ENCODE measurements at places on chromosomes 3 and 15.

- peak; percentile 80 for DNase-seq
Observed at GRCh38 chr15:68278595-68279405, 1.3 kb downstream of the FEM1B start.

GRCh38 chr3:16329826-16330129, 64.8 kb downstream of the OXNAD1 start:
- peak; percentile 97 for DNase-seq

GRCh38 chr3:21484828-21485144, 266.2 kb downstream of the ZNF385D start:
- DNase-seq, result no peak

- peak; percentile 32 for DNase-seq
Observed at GRCh38 chr3:89628856-89629670, 521.6 kb downstream of the EPHA3 start.

GRCh38 chr15:28960979-28961378, 75.2 kb downstream of the APBA2 start:
- no peak for DNase-seq

DNA sequence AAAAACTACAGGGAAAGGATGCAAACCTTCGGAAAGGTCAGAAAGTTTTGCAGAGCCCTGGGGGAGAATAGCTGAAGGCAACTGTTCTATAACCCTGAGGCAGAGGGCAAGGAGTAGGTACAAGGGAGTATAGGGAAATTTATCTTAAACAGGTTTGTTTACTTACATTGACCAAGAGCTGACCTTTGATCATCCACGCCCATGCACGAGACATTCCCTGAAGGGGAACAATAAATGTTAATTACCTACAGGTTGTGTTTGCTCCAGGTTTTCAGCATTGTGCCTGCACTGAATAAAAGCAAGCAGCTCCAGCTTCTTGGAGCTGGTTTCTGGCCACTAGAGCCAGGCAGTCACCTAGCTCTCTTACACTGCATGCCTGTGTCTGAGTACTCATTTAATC, 524.5 kb upstream of the TGFBR2 start:
- no peak for DNase-seq

- DNase-seq, result no peak
Observed at GRCh38 chr3:65999606-66000005, 39.1 kb downstream of the MAGI1 start.

DNA sequence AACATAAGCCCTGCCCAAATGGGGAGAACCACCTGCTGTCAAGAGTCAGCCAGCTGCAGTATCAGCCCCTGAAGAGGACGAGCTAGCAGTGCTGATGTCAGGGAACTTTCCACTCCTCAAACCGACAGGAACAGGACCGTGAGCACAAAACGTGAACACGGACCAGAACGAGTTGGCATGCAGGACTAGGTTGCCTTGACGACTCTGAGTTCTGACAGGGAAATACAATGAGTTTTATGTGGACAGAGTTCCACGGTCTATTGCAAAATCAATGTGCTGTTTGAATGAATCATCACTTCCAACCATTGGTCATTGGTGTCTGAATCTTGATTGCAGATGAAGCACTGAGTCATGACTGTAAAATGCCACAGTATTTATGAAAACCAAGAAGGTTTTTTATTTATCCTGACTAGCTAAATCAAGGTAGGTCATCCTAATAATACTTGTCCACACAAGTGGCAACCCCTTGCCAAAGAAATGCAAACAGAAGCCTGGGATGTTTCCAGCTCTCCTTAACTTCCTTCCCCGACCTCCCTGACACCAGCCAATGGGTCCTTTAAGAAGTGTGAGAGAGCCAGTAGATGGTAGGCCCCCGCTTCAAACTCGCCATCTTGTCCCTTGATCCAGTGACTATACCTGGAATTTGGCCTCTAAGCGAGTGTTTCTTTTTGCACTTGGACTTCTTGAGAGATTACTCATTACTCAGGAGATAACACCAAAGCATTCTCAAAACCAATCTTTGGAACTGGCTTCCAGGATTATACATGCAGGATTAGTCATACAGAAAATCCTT, 119.6 kb downstream of the ASB7 start:
- DNase-seq, result no peak

GRCh38 chr3:171535799-171536198, 75.6 kb upstream of the TNIK start:
- no peak for DNase-seq

- no peak for DNase-seq
Observed at GRCh38 chr15:58538225-58538727, 106.5 kb downstream of the LIPC start.

- no peak for DNase-seq
Observed at GRCh38 chr3:77871436-77871835, 831.5 kb downstream of the ROBO2 start.

DNA sequence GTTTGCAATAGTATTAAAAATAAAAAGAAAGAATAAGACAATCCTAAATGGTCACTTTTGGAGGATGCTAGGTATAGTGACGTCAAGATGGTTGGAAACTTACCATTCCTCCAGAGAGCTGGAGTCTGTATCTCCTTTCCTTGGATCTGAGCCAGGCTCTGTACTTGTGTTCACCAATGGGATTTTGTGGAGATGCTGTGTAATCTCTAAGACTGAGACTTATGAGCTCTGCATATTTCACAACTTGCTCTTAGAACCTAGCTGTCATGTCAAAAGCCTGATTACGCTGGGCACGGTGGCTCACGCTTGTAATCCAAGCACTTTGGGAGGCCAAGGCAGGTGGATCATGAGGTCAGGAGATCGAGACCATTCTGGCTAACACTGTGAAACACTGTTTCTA, 126.8 kb upstream of the CLSTN2 start:
- no peak for DNase-seq

- DNase-seq, result no peak
Observed at GRCh38 chr15:58690703-58691102, 58.8 kb downstream of the ADAM10 start.

GRCh38 chr3:147365196-147366115, 40.9 kb downstream of the ZIC4 start:
- DNase-seq, result no peak

- DNase-seq, result no peak
Observed at GRCh38 chr15:60162968-60163355, 158.9 kb downstream of the FOXB1 start.

Measured in brain (organoid and tissue), 16 donors.